ENCODE measurements at places on chromosomes 11 and 22.

GRCh38 chr11:132244846-132245245 is 874.4 kb downstream of the NTM start:
- no peak for DNase-seq

- no peak for DNase-seq
Measured at GRCh38 chr11:69499186-69499917, 17.9 kb downstream of the LINC01488 start.

GRCh38 chr11:126281245-126281644 is 1.6 kb upstream of the TIRAP start:
- no peak for DNase-seq

GRCh38 chr11:125883375-125883774 is 4.1 kb upstream of the HYLS1 start:
- DNase-seq, result no peak
